AG09319 (cell line): ENCODE measurements at places on chromosomes 3 and 15.
A peak's percentile ranks its signal among the peaks of the same experiment; 100 is the strongest.

GRCh38 chr3:71881041-71881440 lies 96.1 kb upstream of the PROK2 start:
- DNase-seq: no peak

DNA sequence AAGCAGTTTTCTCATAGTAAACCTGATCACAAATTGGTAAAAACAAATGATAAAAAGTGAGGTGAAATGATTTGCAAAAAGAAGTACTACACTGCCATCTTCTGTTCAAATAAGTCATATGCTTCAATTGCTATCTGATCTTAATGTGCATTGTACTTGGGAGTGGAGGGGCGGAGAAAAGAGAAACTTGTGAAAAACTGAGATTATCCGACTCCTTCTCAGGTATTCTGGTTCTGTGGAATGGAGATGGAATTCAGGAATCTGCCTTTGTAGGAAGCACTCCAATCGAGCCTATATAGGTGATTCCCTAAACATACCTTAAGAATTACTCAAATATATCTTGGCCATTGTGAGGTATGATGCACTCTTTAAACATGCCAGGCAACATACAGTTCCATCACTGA lies 180.6 kb downstream of the CHL1 start:
- no peak for DNase-seq

DNA sequence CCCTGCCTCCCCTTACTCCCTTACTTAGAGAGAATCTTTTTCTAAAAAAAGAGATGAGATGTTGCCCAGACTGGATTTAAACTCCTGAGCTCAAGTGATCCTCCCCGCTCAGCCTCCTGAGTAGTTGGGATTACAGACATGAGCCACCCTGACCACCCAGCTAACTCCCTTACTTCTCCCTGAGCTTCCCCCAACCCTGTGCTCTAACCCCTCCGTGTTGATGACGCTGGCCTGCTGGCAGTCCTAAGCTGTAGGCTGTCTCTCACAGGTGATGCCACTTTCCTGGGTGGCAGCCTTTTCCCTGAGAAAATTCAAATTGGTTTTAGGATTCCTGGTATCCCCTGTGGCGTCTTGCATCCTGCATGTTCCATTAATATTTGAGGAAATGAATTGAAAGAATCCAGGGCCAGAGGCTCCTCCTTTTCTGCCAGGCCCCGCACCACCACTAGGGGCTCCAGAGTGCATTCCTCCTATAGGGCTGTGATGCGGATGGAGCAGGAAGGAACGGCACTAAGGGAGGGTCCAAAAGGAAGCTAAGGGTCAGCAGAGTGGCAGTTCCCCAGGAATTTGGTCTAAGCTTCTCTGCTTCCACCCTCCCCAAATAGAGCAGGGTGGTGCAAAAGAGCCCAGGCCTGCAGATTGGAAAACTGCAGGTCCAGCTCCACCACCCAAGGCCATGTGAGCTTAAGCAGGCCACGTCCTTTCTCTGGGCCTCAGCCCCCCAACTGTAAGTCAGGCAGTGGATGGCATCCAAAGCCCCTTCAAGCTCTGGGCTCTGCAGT lies 101.1 kb downstream of the DAPK2 start:
- DNase-seq: no peak

GRCh38 chr3:11274566-11275142 lies 2.5 kb downstream of the ATG7 start:
- DNase-seq: no peak

DNA sequence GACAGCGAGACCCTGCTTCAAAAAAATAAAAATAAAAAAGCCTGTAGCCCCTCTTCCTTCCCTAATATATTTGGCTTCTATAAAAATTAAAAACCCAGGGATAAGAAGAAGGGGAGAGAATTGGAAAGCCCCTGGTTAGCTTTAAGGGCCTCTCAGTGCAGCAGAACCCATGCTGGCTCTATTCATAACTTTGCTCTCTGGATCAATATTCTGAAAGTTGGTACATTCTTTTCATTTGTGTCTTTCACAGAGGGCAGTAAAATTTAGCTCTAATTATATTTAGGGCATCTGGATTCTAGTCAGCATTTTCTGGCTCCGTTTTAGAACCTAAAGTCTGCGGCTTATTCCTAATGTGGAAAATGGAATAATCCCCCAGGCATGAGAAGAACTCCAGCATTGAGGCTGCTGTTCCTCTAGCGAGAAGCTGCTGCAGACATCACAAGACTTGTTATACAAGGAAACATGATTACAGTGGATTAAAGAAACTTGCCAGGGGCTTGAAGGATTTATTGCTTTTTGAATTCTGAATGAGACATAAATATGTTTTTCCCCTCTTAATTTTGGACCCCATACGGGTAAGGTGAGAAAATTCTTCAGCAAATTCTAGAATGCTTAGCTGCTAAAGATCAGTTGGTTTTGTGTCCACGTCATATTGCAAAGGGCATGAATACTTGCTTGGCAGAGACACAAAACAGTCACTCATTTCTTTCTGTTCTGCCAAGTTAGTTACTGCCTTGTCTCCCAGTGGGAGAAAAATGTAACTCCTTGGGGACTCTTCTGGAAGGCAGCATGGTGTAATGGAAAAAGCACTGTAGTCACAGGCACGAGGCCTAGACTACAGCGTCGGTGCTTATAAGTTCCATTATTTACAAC lies 177.7 kb downstream of the VGLL4 start:
- peak; percentile 35 for DNase-seq

- no peak for DNase-seq
These were observed 25.6 kb downstream of the APBA2 start for GRCh38 chr15:28911310-28911931.

GRCh38 chr3:23368731-23369130 lies 165.6 kb downstream of the UBE2E2 start:
- DNase-seq: peak; percentile 11

GRCh38 chr3:186760141-186760833 lies 23.1 kb upstream of the EIF4A2 start:
- DNase-seq: no peak

GRCh38 chr3:51471775-51472652 lies 27.8 kb downstream of the DCAF1 start:
- no peak for DNase-seq

- DNase-seq: no peak
These were observed 20.0 kb downstream of the DHX36 start for GRCh38 chr3:154304116-154304786.

GRCh38 chr15:65732698-65733097 lies 59.4 kb downstream of the DENND4A start:
- no peak for DNase-seq

DNA sequence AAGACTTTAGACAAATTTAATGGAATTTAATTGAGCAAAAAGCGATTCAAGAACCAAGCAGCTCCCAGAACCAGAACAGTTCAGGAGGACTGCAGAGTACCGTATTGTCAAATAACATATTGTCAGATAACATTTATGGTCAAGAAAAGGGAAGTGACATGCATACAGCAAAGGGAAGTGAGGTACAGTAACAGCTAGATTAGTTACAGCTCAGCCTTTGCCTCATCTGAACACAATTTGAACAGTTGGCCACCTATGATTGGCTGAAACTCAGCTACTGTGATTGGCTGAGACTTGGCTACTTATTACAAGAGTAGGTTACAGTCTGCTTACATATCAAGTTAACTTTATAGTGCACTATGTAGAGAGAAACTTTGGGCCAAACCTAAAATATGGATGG lies 21.9 kb downstream of the ZFAND6 start:
- DNase-seq: no peak

DNA sequence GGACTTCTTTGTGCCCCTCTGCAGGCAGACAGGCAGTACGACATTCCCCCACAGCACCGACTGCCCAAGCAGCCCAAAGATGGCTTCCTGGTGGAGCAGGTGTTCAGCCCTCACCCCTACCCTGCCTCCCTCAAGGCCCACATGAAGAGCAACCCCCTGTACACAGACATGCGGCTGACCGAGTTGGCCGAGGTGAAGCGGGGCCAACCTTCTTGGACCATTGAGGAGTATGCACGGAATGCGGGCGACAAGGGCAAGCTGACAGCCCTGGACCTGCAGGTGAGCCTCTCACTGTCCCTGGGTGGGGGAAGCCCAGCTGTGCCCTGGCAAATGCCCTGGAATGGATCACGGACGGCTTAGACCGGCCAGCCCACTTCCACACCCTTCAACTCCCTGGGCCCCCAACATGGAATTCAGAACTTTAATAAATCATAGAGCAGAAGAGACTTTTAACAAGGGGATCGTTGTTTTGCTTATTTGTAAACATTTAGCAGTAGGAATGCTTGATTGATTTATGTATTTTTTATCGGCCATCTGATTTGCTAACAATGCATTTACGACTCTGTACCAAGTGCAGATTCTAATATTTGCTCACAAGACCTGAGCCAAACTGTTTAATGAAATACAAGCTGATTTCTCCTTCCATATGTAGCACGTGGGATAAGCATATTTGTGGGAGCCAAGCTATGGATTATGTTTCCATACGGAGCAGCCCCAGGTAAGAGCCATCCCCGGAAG lies 31.1 kb downstream of the MINAR1 start:
- no peak for DNase-seq

DNA sequence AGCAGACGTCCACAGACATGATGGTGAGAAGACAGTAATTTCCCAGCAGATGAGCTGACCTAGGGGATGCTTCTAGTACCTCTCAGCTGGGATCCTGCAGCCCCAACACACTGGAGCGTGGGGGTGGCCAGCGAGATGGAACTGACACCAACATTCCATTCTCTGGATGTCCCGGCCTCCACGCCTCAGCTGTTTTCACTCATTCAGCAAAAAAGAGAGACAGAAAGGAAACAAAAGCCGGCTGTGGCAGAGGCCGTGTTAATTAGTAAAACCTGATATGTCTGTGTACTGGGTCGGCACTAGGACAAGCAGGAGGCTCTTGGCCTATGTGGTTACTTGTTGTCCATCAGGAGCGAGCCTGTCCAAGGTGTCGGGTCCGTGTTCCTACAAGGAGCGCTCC lies 82.6 kb upstream of the MYZAP start:
- DNase-seq: no peak

DNA sequence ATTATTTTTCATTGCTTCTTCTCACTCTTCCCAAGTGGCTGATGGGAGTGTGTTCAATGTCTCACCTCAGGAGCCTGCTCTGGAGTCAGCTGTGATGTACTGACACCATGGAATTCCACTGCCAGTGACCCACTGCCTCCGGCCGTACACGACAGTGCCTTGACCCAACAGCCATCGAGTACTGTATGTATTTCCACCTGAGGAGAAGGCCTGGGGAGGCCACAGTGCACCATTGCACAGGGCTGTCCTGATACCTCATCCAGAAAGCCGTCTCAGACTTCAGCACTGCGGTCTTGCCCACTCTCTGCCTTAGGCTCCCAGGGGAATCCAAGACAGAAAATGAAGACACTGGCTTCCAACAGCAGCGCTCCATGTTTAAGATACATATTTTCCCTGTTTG lies 51.4 kb upstream of the EIF1B start:
- no peak for DNase-seq

DNA sequence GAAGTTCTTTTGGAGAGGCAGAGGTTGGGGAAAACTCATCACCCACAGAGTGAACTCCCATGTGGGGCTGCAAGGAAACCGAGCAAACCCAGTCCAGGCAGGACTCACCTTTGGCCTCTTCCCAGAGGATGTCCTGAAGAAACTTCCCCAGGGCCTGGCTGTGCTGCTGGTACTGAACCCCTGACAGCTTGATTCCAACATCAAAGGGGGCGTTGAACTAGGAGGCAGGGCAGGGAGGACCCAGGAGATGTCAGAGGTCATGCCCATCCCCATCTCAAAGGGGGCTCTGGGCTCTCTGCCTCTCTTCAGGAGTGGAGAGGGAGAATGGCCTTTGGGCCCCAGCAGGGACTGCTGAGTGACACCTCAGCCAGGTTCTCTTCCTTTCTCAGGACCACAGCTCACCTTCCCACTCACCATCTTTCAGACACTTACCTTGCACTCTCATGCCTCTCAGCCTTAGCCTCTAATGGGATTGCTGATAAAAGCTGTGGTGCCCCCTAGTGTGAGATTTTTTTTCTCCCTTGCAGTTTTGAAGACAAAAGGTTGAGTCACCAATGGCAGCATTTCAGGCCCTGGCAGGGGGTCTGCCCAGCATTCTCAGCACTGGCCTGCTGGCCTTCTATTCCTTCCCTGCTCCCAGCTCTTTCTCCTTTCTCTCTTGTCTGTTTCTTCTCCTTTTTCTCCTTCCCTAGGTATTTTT lies 6.0 kb downstream of the GHRL start:
- peak; percentile 19 for DNase-seq

GRCh38 chr3:42756681-42757213 lies 16.3 kb downstream of the CCDC13 start:
- no peak for DNase-seq

- no peak for DNase-seq
These were observed 35.8 kb downstream of the SLCO3A1 start for GRCh38 chr15:91889111-91889815.

DNA sequence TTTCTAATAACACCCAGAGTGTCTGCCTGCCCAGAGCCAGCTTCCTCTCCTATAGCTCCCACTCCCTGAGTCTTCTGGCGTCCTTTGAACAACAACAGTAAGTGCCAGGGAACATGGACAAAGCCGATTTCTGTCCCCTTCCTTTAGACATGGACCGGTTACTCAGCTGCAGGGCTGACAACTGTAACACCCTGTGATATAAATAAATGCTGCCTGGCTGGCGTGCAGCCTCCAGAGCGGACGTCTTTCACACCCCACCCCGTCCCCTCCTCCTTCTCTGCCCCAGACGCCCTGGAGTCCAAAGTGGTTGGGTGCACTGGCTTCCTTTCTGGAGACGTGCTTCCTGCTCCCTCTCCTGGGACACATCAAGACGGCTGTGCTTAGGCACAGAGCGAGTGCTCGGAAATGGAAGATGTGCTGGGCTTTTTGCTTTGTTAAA lies 281.9 kb upstream of the LRRFIP2 start:
- no peak for DNase-seq

DNA sequence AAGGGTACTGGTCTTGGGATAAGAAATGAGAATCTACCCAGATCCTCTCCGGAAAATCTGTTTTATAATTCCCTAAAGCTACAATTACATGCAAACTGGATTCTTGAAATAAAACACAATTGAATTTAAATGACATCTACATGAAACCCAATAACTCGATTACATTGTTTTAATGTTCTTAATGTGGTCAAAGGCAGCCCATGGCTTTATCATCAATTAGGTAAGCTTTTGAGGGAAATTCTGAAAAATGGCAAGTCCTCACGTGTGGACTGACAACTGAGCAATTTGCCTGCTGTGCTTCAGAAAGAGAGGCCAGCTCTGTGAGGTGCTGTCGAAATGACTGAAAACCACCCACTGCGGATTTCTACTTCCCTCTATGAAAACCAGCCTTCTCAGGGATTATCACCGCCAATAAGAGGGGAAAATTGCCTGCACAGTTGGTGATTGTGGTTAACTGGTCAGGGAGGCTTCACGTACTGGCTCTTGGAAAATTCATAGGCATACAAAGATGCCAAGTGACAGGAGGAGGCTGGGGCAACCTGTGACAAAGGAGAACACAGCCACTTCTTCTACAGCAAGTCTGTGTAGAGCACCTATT lies 200.8 kb upstream of the SLCO3A1 start:
- no peak for DNase-seq

GRCh38 chr3:197280156-197280555 lies 18.3 kb downstream of the DLG1 start:
- DNase-seq: no peak

GRCh38 chr3:170078620-170079281 lies 41.0 kb downstream of the GPR160 start:
- DNase-seq: no peak

GRCh38 chr3:167930453-167930852 lies 165.3 kb downstream of the GOLIM4 start:
- no peak for DNase-seq
